Stomach (tissue), 19 donors: ENCODE measurements at places on chromosomes 1 and 21. TPM values are rescaled to one million over a fixed set of nuclear protein-coding genes. Genes with fewer than 3 reads are reported as not detected.

DNA sequence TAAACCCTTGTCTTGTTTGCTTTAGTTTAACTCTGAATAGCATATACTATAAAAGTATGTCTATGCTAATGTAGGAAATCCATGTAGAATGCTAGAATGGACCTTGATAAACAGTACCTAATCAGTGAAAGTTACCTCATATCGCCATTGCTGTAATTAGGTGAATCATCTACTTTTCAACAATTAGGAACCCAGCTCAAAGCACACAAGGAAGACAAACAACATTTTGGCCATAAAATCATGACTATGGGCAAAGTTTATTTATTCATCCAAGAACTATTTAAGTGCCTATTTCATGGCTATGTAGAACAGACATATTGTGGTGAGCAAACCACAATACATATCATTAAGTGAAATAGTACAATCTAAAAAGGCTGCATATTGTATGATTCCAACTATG, 1043.2 kb downstream of the BRINP3 start:
- no peaks in the 10 kb centered on the region for H3K4me1 ChIP-seq
- H3K4me3 ChIP-seq, result no peak overlapping the region
- no peak for DNase-seq
- no peak overlapping the region for H3K27ac ChIP-seq

GRCh38 chr1:202959276-202959620, 1.1 kb upstream of the ADIPOR1 start:
- H3K4me3 ChIP-seq, result no peak overlapping the region
- peaks cover 39% of the 10 kb centered on the region for H3K4me1 ChIP-seq
- peaks cover 43% of the 10 kb centered on the region for H3K36me3 ChIP-seq
- DNase-seq, result peak; percentile 52
- no peaks in the 10 kb centered on the region for H3K27me3 ChIP-seq
- H3K27ac ChIP-seq, result peak overlapping the region; percentile 98

- no peak for DNase-seq
- H3K27ac ChIP-seq, result no peak overlapping the region
- H3K4me3 ChIP-seq, result no peak overlapping the region
- H3K4me1 ChIP-seq, result no peaks in the 10 kb centered on the region
These were observed 84.6 kb downstream of the GPR88 start for GRCh38 chr1:100622506-100622905.

Gene SH3BGR
- total RNA-seq, result 7.9 TPM

GRCh38 chr1:222225316-222225691, 322.6 kb downstream of the HHIPL2 start:
- H3K27me3 ChIP-seq, result no peaks in the 10 kb centered on the region
- no peaks in the 10 kb centered on the region for H3K4me1 ChIP-seq

Gene GCSAML
- not detected for total RNA-seq

DNA sequence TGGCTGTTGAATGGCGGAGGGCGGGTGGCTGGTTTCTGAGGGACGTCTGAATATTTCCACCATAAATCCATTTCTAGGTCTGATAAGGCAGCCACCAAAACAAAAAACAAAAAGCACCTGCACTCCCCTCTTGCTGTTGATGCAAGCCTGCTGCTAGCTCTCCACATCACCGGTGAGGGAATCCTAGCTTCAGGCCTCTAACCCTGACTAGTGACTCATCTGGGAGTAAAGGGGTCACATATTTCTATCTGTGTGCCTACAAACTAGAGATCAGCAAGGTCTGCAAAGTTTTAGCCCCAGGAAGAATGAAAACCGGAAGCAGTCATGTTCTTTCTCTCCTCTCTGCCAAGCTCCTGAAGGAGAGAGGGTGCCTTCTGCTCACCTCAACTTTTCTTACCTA, 10.3 kb upstream of the ERMAP start:
- H3K4me3 ChIP-seq, result no peak overlapping the region
- no peak overlapping the region for H3K27ac ChIP-seq
- H3K36me3 ChIP-seq, result peaks cover 20% of the 10 kb centered on the region
- no peak for DNase-seq
- H3K4me1 ChIP-seq, result no peaks in the 10 kb centered on the region

GRCh38 chr1:94611681-94612475, 70.3 kb upstream of the F3 start:
- DNase-seq, result peak; percentile 66
- peaks cover 15% of the 10 kb centered on the region for H3K4me1 ChIP-seq
- peak overlapping the region; percentile 48 for H3K27ac ChIP-seq

Gene ZBTB8B
- not detected for total RNA-seq

DNA sequence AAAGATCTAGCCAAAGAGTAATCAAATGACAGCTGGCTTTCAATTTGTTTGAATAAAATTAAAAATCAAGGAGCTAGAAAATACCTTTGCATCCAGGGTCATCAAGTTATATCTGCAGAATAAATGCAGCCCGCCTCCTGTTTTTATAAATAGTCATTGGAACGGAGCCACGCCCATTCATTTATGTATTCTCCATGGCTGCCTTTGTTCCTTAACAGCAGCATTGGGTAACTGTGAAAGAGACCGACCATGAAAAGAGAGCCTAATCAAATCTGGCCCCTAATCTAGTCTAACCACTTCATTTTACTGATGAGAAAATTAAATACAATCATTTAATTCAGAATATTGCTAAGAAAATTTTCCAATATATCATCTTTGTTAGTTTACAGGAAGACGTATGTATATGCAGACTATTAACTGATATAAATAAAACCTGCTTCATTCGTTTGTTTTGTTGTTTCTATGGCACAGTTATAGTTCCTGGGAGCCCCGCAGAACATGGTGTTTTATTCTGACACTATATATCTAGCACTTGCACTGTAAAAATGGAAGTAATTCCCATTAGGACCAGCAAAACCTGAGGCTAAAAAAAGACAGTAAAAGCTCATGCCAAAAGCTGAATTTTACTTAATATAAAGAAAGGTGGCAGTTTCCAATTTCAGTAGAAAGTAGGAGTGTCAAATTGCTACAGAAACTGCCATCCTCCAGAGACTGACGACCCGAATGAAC, 111.8 kb upstream of the PALMD start:
- no peak overlapping the region for H3K4me3 ChIP-seq
- peaks cover 8% of the 10 kb centered on the region for H3K4me1 ChIP-seq
- DNase-seq, result no peak
- no peaks in the 10 kb centered on the region for H3K27me3 ChIP-seq

Gene HSD3B2
- not detected for total RNA-seq

DNA sequence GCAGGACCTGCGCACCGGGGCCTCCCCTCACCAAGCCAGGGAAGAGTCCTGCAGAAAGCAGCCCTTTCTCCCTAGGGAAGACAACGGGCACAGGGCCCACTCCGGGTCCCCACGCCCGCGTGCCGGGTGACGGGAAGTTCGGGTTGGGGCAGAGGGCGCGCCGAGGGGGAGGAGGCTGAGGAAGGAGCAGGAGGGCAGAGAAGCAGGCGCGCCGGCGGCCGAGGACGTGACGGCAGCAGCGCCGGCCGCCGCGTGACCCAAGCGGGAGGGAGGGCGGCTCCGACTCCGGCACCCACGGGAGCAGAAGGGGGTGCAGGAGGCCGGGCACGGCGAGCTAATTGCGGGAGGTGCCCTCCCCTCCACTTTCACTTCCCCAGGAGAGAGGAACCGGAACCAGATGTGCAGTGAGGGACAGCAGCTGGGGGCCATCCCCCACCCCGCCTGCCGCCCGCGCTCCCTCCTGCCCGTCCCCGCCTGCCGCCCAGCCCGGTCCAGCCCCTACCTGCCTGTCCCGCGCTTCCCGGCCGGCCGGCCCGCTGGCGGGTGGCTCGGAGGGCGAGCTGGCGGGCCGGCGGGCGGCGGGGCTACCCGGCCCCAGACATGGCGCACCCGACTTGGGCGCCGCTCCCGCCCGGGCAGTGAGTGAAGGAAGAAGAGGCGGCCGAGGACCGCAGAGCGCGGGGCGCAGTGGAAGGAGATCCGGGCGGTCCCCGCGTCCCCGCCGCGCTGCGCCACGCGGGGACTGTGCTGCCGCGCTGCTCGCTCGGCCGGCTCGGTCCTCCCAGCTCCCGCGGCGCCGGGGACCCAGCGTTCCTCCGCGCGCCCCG, 510 bp downstream of the DENND4B start:
- peak; percentile 93 for DNase-seq
- peak overlapping the region; percentile 99 for H3K4me3 ChIP-seq
- H3K36me3 ChIP-seq, result peaks cover 70% of the 10 kb centered on the region
- H3K27ac ChIP-seq, result peak overlapping the region; percentile 100
- H3K4me1 ChIP-seq, result peaks cover 9% of the 10 kb centered on the region

GRCh38 chr1:226093621-226094020, 31.1 kb downstream of the H3-3A start:
- H3K4me3 ChIP-seq, result no peak overlapping the region
- no peak for DNase-seq
- no peaks in the 10 kb centered on the region for H3K36me3 ChIP-seq
- no peak overlapping the region for H3K27ac ChIP-seq
- H3K27me3 ChIP-seq, result peaks cover 5% of the 10 kb centered on the region
- no peaks in the 10 kb centered on the region for H3K4me1 ChIP-seq

Gene CELA3B
- total RNA-seq, result 84.3 TPM

GRCh38 chr1:53448241-53448841, 10.9 kb upstream of the DMRTB1 start:
- H3K27ac ChIP-seq, result no peak overlapping the region
- no peak for DNase-seq
- no peaks in the 10 kb centered on the region for H3K4me1 ChIP-seq
- no peaks in the 10 kb centered on the region for H3K36me3 ChIP-seq

- H3K27me3 ChIP-seq, result no peaks in the 10 kb centered on the region
- no peak overlapping the region for H3K4me3 ChIP-seq
- no peaks in the 10 kb centered on the region for H3K4me1 ChIP-seq
- DNase-seq, result no peak
- no peak overlapping the region for H3K27ac ChIP-seq
- no peaks in the 10 kb centered on the region for H3K36me3 ChIP-seq
These were observed 153.4 kb downstream of the FMN2 start for GRCh38 chr1:240244968-240245628.

GRCh38 chr1:229230140-229230892, 40.6 kb upstream of the RAB4A start:
- no peak overlapping the region for H3K4me3 ChIP-seq
- H3K36me3 ChIP-seq, result no peaks in the 10 kb centered on the region
- H3K27ac ChIP-seq, result peak overlapping the region; percentile 85
- no peak for DNase-seq
- no peaks in the 10 kb centered on the region for H3K27me3 ChIP-seq
